ENCODE measurements at places on chromosomes 16 and 17.

DNA sequence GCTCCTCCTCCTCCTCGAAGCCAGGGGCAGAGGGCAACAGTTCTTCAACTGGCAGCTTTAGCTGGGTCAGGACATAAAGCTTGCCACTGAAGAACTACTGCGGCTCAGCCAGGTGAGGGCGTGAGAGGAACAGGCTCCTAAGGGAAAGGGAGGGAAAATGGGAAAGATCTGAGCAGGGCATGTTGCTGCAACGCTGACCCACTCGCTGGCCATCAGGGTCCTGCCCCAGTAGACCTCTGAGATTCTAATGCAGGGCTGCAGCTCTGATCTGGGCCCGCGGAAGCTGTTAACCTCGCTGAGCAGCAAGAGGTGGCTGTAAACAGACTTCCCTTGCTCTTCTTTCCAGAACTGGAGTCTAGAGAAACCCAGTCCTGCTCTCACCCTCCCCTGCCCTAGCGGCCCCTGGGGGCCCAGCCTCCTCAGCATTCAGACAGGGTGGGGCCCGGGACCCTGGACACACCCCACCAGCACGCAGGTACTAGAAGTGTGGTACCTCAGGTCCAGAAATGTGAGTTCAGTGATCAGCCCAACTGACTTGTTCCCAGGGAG lies 3.8 kb upstream of the TLCD2 start:
- no peak for DNase-seq

DNA sequence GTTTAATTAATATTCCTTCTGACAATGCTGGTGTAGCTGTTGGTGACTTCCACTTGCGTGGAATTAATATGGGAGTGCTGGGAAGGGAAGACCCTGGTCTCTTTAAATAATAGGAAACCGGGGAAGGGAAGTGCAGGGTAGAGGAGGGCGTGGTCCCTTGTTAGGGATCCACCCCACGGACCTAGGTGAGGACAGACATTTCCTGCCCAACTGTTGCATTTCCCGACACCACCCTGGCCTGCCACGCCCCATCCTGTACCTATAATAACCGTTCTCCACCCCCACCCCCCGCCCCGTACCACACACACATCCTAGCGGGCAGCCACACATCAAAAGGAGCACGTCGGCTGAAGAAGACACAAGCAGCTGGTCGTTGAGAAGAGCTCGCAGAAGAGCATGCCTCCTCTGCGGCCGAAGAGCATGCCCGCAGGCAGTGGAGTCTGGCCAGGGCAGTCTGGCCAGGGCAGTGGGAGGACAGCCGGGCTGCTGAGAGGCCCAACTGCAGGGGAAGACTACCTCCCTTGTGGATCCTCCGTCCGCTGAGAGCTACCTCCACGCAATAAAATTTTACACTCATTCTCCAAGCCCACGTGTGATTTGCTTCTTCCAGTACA lies 36.8 kb upstream of the MMD start:
- peak; percentile 18 for DNase-seq

DNA sequence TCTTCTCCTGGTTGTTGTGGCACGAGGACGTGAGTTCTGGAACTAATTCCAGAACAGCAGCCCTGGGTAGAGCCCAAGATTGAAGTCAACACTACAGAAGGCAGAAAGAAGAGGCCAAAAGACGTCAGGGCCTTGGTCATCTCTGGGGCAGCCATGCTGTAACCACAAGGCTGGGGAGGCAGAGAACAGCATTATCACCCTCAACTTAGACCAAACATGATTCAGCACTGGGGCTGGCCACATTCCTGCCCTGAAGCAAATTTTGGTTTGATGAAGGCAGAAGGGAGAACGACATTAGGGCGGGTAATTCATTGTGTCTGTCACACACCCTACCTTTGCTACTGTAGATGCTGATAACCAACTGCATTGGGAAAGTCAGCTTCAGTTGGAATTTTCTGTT lies 9.7 kb upstream of the ALOX15B start:
- no peak for DNase-seq

DNA sequence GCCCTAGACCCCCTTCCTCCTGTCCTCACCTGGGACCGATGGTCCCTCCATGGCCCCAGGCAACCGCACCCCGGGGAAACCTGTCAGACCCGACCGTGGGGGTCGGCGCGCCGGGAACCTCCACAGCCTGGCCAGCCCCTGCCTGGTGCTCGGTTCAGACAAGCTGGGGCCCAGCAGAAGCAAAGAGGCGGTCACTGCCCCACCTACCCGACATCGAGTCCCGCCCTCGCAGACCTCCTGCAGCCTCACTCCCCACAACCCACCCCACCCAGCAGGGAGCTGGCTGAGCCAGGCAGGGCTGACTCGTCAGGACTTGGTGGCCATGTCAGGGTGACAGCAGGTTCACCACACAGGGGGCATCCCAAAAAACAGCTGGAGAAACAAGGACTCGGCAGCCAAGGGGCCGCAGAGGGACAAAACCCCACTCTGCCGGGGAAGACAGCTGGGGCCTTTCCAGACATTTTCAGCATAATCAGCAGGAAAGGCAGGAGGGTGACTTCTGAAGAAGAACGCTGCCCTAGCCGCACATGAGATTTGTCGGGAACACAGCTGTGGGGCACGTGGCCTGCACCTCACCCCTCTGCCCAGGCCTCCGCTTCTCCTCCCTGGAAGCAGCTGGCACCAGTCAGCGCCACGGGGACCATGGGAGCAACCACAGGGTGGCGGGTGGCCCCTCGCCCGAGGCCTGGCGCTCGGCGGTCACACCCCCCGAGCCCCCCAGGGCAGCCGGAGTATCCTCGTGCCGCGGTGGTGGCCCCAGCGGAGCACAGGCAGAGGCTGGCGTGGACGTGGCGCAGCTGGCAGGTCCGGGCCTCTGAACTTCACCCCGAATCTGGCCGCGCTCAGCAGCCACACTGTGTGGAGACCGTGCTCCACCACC lies 22.9 kb downstream of the GNPTG start:
- DNase-seq, result no peak

DNA sequence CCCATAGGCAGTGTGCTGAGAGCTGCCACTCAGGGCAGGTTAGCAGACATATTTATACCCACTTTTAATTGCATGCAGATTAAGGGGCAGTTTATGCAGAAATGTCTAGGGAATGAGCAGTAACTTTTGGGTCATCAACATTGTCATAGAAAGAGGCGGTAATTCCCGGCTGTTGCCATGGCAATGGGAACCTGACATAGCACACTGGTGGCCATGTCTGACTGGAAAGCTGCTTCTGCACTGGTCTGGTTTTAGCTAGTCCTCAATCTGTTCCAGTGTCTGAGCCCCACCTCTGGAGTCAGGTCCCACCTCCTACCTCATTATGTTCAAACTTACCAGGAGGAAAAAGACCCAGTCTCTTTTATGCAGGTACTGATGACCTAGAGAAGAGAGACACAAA lies 31.5 kb upstream of the TNRC6C start:
- no peak for DNase-seq

- DNase-seq, result no peak
Observed at GRCh38 chr16:2470234-2470601, 879 bp upstream of the NTN3 start.

GRCh38 chr17:68351395-68351794 lies 60.1 kb downstream of the ARSG start:
- no peak for DNase-seq

DNA sequence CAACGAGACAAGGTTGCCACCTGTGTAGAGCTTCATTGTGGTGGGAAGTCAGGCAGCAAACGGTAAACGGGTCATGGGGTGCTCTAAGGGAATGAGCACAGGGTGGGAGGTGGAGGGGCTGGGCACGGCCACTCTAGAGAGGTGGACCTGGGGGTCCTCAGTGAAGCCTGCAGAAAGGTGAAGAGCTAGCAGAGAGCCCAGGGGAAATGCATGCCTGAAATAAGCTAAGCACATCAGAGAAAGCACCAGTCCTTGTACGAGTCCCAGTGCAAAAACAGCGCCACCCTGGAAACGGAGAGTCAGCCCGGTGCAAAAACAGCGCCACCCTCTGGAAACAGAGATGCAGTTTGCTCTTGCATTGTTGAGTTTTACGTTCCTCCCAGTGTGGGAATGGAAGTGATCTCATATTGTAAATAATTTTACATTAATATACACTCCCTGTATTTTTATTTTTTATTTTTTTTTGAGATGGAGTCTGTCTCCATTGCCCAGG lies 65.0 kb downstream of the TBC1D16 start:
- no peak for DNase-seq

DNA sequence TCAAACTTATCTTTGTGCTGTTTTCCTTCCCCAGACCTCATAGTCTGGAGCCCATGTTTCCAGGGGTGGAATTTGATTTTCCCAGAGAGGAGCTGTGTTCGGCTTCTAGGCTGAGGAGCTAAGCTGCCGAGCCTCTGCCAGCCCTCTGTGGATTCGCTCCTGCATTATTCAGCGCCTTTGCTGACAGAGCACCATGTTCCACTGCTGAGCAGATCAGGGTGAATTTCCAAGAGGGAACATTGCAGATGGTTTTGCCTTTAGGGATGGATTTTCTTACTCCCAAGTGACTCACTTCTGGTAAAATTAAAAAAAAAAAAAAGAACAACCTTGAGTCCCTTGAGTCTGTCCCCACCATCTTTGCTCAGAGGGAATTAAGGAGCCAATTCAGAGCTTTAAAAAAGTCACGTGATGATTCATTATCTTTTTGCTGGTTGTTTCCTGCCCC lies 229.5 kb downstream of the PRKCA start:
- no peak for DNase-seq

DNA sequence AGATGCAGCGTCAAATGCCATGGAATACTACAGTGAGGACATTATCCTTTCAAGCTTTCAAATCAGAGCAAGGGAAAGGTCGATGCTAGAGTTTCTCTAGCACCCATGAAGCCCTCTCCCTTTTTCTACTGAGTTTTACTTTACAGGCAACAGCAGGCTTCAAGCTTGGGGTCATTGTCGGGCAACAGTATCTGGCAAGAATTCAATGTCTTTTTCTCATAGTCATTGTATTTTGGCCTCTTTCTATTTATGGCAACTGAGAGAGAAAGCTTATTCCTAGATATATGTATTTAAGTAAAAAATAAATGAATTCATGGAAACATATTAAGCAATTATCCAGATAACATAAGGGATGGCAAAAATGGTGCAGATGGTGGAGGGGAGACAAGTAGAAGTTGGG lies 364 bp upstream of the CETP start:
- no peak for DNase-seq

DNA sequence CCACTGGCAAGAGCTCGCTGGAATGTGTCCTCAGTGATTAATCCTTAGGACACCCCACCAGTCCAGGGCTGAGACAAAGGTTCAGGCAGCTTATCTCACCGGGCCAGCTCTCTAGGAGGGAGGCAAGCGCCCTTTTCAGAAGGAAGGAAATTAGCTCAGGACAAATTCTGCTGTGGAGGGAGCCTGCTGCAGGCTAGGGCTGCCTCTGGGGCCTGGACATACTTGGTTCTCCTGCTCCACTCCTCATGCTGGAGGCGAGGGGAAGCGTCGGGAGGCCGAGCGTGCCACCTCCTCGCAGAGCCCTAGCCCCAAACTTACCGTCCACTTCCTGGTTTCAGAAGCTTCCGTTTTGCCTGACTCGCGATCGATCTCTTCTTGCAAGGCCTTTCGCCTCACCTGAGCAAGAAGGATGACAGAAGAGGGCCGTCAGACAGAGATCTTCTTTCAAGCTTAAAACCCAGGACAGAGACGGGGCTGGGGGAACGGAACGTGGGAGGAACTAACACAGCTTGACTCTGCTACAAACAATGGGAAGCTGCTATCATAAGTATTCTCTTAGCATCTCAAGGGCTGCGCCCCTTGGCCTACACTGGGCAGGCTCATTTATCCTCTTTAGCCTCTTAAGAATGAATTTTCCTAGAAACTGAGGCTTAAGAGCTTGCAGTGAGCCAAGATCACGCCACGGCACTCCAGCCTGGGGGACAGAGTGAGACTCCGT lies 7.7 kb downstream of the KNOP1 start:
- no peak for DNase-seq

DNA sequence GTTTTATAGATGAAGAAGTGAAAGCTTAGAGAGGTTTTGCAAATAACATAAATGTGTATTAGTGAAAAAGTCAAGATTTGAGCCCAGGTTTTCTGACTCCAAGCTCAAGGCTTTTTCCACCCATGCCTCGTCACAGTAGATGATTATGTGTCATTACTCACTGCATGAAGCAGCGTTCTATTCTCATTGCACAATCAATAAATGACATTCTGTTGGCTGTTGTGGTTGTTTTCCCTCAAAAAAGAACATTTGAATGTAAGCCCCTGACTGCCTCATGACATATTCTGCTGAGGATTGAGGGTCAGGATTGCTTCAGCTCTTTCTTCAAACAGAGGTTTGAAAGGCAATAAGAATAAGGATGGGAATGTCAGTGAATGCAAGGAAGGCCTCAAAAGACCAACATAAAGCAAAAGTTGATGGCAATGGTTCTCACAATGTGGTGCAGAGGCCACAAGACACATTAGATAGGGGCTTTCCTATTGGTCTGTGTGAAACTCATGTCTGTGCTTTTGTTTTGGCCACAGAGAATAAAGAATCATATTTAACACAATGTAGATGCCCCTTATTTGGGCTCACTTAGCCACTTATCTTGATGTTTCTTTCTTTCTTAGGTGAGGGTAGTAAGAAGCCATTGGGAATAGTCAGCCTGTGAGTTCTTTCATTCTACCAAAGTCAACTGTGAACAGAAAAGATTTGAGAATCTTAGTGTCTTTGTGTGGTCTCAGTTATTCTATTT lies 5.4 kb upstream of the MMD start:
- no peak for DNase-seq

DNA sequence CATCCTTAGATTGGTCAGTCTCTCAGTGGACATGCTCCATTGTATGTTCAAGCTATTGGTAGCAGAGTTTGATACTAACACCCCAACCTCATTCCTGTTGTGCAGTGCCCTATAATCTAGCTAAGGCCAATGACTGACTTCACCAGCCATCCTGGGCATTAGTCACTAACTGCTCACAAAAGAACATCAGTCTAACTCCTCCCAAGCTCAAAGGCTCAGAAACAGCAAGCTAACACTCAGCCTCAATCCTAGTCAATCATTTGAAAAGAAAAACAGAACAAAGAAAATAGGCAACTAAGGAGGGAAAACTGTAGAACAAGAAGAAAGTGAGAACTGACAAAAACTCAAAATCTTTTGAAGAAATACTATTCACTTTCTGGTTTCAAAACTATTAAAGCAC lies 199.1 kb upstream of the C17orf78 start:
- no peak for DNase-seq

DNA sequence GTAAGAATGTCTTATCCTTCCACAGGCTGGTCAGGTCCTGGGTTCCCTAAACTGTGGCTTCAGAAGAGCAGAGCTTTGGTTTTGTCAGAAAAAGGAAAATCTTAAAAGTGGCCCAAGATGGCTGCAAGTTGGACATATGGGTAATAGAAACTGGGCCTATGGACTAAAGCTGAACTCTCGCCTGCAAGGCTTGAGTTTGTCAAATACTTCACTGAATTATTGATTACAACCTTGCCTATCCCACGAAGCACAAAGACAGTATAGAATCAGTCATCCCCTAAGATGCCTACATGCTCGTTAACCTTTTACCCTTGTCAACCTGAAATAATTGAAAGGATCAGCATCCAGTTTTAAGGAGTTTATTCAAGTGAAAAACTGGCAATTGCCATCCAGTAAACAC lies 20.7 kb downstream of the RNF112 start:
- DNase-seq, result no peak
